ENCODE measurements at places on chromosomes 7 and 10. TPM values are rescaled to one million over a fixed set of nuclear protein-coding genes. Genes with fewer than 3 reads are reported as not detected.
A peak's percentile ranks its signal among the peaks of the same experiment; 100 is the strongest.

DNA sequence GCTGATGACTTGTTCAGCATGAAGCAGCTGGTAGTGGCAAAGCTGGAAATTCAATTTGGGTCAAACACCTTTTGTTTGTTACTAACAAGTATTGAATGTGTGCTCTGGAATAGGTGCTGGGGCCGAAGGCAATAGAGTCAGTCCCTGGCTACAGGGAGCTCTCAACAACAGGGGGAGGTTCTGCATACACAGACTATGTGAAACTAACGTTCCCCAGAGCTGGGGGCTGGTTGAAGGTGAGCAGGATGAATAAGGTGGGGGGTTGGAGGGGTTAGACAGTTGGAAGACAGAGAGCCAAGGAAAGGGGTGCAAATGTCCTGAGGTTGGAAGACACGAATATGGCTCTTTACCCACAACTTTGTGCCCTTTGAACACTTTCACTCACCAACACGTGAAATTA, 84.1 kb upstream of the PLPP4 start:
- DNase-seq = no peak

GRCh38 chr10:127017541-127018297, 112.5 kb downstream of the DOCK1 start:
- no peak for DNase-seq

DNA sequence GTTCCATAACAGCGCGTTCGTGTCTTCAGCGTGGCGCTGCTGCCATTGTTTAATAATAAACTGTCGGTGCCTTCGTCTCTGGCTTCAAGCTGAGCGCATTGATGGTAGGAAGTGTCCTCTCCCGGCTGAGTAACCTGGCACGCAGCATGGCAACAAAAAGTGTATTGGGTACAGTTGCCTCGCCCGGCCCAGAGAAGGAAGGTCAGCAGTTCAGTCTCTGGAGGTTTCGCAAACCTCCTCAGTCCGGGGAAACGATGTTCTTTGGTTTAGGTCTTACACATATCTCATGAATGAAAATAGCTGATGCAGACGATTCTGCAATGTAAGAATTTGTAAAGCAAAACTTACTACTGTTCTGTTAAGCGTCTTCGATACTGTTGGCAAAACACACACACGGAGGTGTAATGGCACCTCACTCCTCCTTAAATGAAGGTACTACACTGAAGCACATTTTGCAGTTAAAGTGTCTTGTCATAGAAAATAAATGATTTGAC, 739 bp upstream of the CCDC186 start:
- peak; percentile 33 for DNase-seq

DNA sequence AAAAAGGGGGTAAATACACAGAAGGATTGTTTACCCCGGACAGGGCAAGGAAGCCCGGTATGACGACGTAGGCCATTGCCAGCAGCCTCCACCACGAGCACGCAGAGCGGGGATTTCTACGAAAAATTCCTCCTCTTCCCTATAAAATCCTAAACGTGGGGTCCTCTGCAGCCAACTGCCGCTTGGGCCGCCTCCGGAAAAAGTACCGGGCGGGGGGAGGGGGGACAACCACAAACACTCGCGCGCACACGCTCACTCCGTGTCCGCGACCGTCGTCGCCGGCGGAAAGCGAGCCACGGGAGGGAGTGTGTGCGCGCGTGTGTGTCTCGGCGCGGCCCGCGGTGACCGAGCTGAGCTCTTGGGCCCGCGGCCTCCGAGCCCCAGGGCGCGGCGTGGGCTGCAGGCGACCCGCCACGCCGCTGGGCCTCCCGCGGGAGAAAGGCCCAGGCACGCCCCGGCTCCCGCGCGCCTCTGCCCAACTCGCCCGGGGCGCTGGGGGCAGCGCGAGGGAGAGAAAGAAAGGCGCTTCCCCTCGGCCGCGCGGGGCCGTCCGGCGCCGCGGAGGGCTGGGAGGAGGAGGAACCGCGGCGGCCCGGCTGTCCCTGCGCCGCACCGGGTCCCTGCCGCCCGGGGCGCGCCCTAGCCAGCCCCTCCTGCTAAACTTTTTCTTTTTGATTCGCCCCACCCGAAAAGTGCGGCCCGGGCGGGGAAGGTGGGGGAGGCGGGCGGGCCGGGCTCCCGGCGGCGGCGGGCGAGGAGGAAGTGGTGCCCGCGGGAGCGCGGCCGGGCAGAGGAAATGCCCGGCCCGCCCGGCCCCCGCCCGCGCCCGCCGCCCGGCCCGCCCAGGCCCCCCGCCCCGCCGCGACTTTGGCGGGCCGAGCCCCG, 1.5 kb downstream of the CTBP2 start:
- DNase-seq = peak; percentile 78

- no peak for DNase-seq
Observed at GRCh38 chr10:320771-321170, 185.5 kb downstream of the ZMYND11 start.

- DNase-seq = no peak
Observed at GRCh38 chr7:131164025-131164925, 163.4 kb upstream of the MKLN1 start.

- no peak for DNase-seq
Observed at GRCh38 chr7:21960922-21961321, 15.2 kb upstream of the CDCA7L start.

DNA sequence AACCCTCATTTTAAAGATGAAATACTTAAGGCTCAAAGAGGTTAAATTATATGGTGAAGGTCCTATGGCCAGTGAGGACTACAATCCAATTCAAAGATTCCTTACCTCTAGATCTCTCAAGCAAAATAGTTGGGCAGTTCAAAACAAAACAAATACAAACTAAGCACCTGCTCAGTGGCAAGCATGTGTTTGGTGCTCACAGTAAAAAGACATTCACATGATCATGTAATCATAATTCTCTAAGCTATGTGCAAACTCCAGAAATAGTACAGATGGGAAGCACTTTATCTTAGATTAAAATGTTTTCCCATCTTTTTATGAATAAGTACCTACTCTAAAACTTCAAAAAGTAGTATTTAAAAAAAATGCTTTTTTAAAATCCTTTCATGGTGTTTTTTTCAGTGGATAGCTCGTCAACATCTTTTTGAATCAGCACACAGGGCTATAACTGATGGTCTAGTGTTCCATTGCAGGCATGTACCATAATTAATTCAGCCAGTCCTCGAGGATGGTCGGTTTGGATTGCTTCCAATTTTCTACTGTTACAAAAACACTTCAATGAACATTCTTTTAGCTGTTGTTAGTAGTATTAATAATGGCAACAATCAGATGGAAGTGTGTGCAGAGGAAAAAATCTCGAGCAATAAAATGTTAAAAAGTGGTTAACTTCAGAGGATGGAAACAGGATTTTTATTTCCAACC, 58.4 kb downstream of the CHCHD3 start:
- DNase-seq = no peak

- no peak for DNase-seq
Observed at GRCh38 chr10:93746844-93747284, 10.9 kb upstream of the LGI1 start.

- DNase-seq = no peak
Observed at GRCh38 chr7:151833691-151834090, 43.2 kb downstream of the PRKAG2 start.

- no peak for DNase-seq
Observed at GRCh38 chr10:114048472-114048871, 4.8 kb downstream of the ADRB1 start.

DNA sequence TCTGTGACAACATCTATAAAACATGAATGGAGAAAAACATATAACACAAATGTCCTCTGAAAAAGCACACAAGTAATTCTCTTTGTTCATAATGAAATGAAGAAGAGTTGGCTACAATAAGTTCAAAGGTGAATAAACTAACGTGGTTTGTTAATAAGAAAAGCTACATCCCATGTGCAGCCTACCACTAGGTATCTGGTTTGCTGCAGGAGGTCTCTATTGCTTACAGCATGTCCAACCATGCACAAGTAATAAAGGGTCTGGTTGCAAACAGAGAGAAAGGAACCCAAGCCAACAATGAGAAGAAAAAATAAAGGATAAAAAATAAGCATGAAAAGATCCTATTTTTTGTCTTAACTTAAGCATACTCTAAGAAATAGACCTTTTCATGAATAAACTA, 139.2 kb downstream of the CHCHD3 start:
- no peak for DNase-seq

GRCh38 chr10:12975906-12976305, 25.6 kb downstream of the CCDC3 start:
- DNase-seq = no peak

- no peak for DNase-seq
Observed at GRCh38 chr10:76902949-76903348, 734.7 kb downstream of the KCNMA1 start.

DNA sequence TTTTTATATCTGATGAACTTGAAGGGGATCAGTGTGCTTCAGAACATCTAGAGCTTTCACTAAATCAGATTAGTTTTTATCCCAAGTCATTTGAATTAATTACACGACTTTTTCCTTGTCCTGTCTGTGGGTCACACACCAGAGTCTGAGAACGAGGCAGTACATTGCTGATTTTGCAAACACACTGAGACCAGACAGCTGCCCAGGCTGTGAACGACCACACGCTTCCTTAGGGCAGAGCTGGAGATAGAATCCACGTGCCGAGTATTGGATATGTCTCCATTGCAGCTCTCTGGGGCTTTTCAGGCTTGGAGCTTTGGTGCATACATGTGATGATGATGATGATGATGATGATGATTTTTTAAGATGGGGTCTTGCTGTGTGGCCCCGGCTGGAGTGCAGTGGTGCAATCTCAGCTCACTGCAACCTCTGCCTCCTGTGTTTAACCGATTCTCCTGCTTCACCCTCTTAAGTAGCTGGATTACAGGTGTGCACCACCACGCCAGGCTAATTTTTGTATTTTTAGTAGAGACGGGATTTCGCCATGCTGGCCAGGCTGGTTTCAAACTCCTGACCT, 81.1 kb downstream of the CAMK1D start:
- DNase-seq = no peak

GRCh38 chr7:143205560-143206293, 16.1 kb upstream of the TAS2R40 start:
- DNase-seq = peak; percentile 17

GRCh38 chr7:145848691-145849090, 267.9 kb upstream of the CNTNAP2 start:
- DNase-seq = no peak

- DNase-seq = no peak
Observed at GRCh38 chr7:53609185-53609584, 573.8 kb downstream of the POM121L12 start.

GRCh38 chr10:62461120-62461519, 87.0 kb downstream of the ZNF365 start:
- DNase-seq = no peak

Gene SLC26A3
- total RNA-seq = not detected

Gene GPR158
- 9.0 TPM for total RNA-seq

Gene NAT16
- total RNA-seq = 0.82 TPM

Gene OR2A1
- total RNA-seq = not detected

Gene CALHM3
- total RNA-seq = not detected

Gene SH2D4B
- total RNA-seq = 1.2 TPM

Gene MALSU1
- total RNA-seq = 37.9 TPM

Gene CFAP43
- total RNA-seq = 15.9 TPM

Gene RAB19
- total RNA-seq = not detected

Gene HHEX
- 0.82 TPM for total RNA-seq

Gene ZNF853
- total RNA-seq = 23.6 TPM

Gene GHRHR
- not detected for total RNA-seq
